ENCODE measurements at places on chromosomes 7 and 10.

DNA sequence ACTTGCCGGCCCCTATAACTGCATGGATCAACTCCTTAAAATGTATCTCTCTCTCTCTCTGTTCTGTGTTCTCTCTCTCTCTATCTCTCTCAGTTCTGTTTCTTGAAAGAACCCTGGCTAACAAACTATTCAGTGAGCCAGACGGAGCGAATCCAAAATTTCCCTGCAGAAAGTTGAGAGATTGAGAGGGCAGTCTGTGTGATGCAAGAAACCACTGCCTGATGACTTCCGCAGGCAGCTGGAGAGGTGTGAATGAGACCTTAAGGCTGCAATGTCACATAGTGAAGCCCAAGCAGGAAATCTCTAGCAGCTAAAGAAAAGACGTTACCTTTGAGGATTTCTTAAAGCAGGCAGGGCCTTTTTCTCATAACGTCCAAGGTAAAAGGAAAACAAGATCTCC, 17.3 kb downstream of the FAM107B start:
- DNase-seq, result no peak

DNA sequence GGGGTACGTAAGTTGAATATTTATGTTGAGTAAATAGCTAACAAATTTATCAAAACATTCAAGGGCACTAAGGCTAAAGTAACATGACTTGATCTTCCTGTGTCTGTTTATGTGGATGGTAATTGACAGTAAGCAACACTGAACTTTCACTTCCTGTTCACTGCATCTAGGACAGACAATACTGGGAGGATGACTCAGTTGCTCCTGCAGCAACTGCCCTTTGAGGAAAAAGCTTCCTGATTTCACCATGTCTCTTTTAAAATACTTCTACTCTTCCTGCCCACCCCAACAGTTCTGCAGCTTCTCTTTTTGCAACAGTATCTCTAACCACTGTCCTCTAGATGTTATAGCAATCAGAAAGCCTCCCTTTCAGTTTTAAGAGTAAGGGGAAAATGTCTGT, 76.6 kb upstream of the HGF start:
- no peak for DNase-seq

- DNase-seq, result no peak
These were observed 91.7 kb downstream of the CFAP58 start for GRCh38 chr10:104445359-104445758.

- no peak for DNase-seq
These were observed 383.5 kb downstream of the SFMBT2 start for GRCh38 chr10:7027237-7027912.

DNA sequence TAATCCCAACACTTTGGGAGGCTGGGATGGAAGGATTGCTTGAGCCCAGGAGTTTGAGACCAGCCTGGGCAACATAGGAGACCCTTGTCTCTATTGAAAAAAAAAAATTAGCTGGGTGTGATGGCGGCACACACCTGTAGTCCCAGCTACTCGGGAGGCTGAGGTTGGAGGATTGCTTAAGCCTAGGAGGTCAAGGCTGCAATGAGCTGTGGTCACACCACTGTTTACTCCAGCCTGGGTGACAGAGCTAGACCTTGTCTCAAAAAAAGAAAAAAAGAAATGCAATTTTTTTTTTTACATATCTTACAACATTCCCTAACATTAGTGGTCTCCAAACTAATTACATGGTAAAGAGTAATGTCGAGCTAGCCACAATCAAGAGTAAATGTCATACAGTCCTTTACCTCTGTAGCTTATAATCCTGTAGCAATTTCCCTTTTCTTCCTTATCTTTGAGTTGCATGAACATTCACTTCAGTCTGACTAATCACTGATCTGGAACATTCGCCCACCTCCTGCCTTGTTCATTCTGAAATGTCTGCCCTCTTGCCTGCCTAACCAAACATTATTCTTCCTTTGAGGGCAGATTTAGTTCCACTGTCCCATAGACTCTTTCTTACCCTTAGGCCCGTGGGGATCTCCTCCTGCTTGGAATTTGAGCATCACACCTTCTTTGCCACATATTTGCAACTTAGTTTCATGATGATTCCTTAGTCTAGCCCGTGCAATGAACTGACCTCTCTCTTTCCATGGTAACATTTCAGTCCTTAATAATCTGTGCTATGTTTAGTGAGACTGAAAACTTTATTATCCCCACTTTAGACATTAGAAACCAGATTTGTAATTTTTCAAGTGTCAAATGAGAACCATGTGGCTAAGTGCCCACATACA, 4.8 kb upstream of the VCL start:
- DNase-seq, result no peak

GRCh38 chr7:142887282-142888015, 1.9 kb upstream of the TRPV6 start:
- no peak for DNase-seq

- DNase-seq, result no peak
These were observed 57.4 kb downstream of the MINDY4 start for GRCh38 chr7:30828591-30828990.

DNA sequence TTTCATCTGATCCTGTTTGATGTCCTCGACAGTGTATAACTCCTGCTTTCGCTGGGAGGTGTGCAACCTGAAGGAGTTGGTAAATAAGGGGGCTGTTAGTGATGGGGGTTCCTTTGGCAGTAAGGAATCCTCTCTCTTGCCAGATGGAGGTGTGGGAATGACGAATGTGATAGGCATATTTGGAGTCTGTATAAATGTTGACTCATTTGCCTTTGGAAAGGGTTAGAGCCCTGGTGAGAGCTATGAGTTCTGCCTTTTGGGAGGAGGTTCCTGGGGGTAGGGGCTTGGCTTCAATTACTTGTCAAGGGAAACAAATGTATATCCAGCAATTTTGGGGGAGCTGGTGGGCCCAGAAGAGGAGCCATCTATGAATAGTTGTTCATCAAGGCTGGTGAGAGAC, 11.4 kb upstream of the CHST3 start:
- DNase-seq, result no peak

- DNase-seq, result no peak
These were observed 18.7 kb upstream of the ARID5B start for GRCh38 chr10:61882621-61883370.

- DNase-seq, result no peak
These were observed 5.0 kb upstream of the TBXAS1 start for GRCh38 chr7:139823959-139824521.

GRCh38 chr10:78655979-78656378, 412.8 kb upstream of the ZMIZ1 start:
- DNase-seq, result no peak

GRCh38 chr7:53811555-53812079, 730.6 kb upstream of the VSTM2A start:
- DNase-seq, result no peak

- DNase-seq, result no peak
These were observed 39.4 kb upstream of the ARHGAP21 start for GRCh38 chr10:24762966-24763623.

DNA sequence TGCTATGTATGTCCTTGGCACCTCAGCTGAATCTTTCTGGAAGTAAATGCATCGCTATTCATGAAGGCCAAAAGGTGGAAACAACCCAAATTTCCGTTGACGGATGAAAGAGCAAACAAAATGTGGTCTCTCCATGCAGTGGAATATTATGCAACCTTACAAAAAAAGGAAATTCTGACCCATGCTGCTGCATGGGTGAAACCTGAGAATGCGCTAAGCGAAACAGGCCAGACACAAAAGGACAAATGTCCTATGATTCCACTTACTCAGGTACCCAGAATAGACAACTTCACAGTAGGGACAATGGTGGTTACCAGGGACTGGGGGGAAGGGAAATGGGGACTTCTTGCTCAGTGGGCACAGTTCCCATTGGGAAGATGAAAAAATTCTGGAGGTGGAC, 158.8 kb downstream of the CAMK1D start:
- no peak for DNase-seq

DNA sequence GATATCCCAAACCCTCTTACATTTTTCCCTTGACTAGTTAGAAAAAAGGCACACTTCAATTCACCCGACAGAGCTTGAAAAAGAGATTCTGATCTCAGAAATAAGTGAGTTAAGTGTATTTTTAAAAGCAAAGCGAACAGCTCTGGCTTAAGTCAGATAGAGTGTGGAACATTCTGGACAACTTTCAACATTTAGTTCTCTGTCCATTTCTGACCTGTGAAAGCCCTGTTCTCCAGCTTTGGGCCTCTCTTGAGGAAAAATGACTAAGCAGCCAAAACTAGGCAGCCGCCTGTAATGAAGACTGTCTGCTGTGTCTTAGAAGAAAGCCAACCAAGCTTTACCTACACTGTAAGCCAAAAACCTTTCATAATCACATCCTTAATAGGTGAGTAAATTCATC, 50.5 kb downstream of the CDK6 start:
- no peak for DNase-seq

DNA sequence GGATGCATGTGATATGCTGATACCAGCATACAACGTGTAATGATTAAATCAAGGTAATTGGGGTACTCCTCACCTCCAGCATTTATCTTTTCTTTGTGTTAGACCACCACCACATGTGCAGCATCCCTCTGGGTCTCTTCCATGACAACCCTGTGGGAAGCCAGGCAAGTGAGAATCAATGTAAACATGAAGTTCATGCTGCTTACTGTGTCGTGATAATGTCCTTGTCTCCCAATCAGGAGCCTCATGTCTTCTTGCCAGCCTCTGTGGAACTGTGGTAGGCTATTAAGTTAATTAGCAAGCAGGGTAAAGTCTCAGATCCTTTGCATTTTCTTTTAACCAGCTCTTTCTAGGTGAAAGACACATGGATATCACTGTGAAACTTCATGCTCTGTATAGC, 126.7 kb downstream of the TES start:
- DNase-seq, result no peak

- DNase-seq, result no peak
These were observed 141.8 kb upstream of the ASAH2 start for GRCh38 chr10:50392966-50393718.

DNA sequence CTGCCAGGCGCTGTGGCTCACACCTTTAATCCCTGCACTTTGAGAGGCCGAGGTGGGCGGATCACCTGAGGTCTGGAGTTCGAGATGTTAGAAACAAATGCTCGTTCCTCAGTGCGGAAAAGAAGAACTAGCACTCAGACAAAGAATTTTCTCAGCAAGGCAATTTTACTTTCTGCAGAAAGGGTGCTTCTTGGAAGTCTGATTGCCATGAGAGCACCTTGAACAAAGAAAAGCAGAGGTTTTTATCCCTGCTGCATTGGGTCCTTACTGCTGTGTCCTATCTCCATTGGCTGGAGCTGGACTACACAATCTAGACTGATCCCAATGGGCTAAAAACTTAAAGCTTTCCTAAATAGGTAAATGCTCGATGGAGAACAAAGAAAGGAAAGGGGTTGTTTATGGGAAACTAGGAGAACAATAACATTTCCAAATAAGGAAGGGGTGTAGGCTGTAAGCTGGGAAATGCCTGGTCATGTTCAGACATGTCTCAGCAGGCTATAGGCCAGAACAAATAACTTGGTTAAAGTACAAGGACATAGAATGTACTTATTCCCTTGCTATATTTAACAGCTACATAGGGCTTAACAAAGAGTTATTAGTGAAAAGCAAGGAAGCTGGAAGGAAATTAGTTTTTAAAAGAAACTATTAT, 26.1 kb upstream of the ACTR3B start:
- no peak for DNase-seq

- DNase-seq, result no peak
These were observed 37.7 kb upstream of the KLF6 start for GRCh38 chr10:3822541-3823330.

DNA sequence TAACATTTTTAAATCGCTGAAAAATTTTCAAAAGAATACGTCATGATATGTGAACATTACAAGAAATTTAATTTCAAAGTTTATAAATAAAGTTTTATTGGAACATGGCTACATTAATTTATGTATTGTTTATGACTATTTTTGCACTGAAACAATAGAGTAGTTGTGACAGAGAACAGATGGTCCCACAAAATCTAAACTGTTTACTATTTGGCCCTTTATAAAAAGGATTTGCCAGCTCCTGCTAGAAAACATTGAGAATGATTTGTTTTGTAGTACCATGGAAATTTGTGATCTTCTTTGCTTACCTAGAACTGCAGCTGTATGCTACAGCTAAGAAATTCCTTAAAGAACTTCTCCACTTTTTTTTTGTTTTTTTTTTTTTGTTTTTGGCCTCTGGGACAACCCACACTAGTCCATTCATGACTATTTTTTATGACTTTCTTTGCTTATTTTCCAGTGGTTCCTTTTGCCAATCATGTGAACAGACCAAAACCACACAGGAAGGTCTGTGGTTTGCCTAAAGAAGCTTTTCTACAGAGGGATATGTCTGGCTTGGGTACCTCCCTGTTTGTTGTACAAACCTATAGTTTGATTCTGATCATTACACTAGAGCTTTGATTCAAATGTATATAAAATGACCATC, 55.7 kb downstream of the ST7 start:
- no peak for DNase-seq

GRCh38 chr7:150311146-150311545, 12.0 kb upstream of the LRRC61 start:
- no peak for DNase-seq

DNA sequence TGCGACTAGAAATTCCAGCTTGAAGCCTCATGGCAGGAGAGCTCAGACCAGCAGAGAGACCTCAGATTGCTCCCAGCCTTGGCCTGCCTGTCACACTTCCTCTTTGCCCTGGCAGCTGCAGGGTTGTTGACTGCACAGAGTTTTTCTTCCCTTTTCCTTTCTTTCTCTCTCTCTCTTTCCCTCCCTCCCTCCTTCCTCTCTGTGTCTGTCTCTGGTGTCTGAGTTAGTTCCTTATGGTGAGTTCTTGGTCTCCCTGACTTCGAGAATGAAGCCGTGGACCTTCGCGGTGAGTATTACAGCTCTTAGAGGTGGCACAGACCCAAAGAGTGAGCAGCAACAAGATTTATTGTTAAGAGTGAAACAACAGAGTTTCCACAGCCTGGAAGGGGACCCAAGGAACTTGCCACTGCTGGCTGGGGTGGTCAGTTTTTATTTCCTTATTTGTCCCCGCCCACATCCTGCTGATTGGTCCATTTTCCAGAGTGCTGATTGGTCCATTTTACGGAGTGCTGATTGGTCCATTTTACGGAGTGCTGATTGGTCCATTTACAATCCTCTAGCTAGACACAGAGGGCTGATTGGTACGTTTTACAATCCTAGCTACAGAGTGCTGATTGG, 266.3 kb downstream of the RPS24 start:
- DNase-seq, result no peak

- no peak for DNase-seq
These were observed 7.3 kb downstream of the FLNC start for GRCh38 chr7:128837521-128837921.

- no peak for DNase-seq
These were observed 156.0 kb downstream of the FAM107B start for GRCh38 chr10:14618674-14619073.

- DNase-seq, result no peak
These were observed 683.0 kb upstream of the LRRTM3 start for GRCh38 chr10:66242885-66243284.

GRCh38 chr10:100637785-100638184, 102.0 kb downstream of the HIF1AN start:
- no peak for DNase-seq
